ENCODE measurements at places on chromosomes 16 and 17. TPM values are rescaled to one million over a fixed set of nuclear protein-coding genes. Genes with fewer than 3 reads are reported as not detected.

DNA sequence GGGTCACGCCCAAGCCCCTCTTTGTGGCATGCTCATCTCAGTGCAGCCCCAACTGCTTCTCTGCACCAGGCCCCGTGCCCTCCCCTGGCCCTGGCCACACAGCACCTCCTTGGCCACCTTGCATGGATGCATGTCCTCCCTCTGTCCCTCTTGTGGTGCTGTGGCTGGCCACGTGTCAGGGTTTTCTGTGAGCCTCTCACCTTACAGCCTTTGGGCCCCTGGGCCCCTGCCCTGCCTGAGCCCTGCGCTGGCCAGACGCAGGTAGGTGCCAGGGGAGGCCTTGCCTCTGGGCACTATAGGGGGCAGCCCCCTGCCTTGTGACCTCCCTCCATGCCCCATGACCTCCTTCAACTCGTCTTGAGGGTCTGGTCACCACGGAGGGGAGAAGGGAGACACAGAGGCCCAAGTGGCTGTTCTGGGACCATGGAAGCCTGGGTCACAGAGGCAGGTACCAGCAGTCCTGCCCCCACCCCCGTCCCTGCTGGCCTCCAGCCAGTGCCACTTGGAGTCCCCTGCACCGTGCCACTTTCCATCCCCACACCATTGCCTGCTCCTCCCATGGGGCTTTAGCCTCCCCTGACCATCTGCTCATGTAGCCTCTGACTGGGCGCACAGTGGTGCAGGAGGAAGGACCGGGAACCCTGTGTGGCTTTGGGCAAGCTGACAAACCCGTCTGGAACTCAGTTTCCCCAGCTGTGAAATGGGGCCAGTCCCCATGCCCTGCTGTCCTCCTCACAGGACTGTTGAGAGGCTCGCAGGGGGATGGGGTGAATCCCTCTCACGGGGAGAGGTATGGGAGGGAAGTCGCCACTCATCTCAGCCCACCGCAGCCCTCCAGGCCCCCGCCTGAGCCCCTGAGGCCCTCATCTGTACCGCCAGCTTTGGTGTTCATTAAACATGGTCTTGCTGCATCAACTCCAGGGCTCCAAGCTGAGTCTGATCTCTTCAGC lies 11.5 kb upstream of the ATP6V0C start:
- H3K36me3 ChIP-seq = peaks cover 3% of the 10 kb centered on the region
- DNase-seq = no peak
- no peaks in the 10 kb centered on the region for H3K4me1 ChIP-seq
- H3K27ac ChIP-seq = no peak overlapping the region
- H3K27me3 ChIP-seq = no peaks in the 10 kb centered on the region

- peaks cover 60% of the 10 kb centered on the region for H3K36me3 ChIP-seq
- peaks cover 24% of the 10 kb centered on the region for H3K4me1 ChIP-seq
- no peaks in the 10 kb centered on the region for H3K27me3 ChIP-seq
- DNase-seq = no peak
Observed at GRCh38 chr16:8850279-8850885, 18.4 kb downstream of the CARHSP1 start.

DNA sequence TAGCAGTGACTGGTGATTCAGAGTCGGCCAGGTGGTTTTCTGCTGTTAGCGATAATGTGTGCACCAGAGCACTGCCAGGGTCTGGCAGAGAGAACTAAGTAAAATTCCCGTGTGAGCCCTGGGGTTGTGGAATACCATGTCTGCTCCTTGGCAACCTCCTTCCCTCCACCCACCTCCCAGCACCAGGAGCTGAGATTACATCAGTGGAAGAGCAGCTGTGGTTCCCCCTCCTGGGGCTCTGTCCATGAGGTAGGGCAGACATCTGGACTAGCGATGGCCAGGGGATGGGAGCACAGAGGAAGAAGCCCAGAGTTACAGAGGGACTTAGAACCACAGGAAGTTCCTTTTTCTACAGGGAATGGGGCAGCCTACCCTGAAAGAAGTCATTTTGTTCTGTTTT lies 15.8 kb downstream of the CLEC10A start:
- H3K36me3 ChIP-seq = no peaks in the 10 kb centered on the region
- H3K4me1 ChIP-seq = peaks cover 7% of the 10 kb centered on the region
- H3K4me3 ChIP-seq = no peak overlapping the region
- no peak overlapping the region for H3K27ac ChIP-seq

DNA sequence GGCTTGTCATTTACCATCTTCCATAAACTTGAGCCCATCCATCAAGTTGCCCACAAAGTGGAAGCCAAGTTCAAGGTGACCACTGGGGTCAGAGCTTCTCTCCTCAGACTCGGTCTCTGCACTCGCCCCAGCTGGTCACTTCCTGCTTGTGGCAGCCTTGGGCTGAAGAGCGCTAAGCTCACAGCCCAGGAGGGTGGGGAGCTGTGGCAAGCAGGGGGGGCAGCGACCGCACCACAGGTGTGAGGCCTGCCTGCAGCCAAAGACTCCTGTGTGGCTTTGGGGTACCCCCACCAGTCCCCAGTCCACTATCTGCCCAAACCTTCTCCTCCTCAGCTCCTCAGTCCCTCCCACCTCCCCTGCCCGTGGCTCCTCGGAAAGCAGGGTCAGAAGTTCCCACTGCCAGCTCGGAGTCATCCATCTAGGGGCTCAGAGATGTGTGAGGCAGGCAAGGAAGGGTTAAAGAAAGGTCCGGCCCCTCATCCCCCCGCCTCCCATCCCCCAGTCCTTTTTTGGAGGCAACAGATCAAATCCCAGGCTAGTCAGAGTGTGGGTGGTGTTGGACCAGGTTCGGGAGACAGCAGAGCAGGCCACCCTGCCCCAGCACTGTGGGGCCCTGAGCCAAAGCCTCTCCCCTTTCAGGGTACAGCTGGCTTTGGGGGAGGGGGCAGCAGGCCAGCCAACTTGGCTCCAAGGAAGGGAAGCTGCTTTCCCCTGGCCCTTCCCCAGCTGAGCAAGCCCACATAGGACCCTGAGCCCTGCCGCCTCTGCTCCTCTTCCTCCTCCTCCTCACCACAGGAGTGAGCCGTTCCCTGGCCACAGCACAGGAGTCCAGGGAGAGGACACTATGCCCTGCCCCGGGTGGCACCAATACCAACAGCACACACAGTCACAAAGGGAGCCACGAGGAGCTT lies 3.2 kb downstream of the CSF3 start:
- no peak for DNase-seq
- peaks cover 2% of the 10 kb centered on the region for H3K27me3 ChIP-seq
- H3K27ac ChIP-seq = no peak overlapping the region

GRCh38 chr17:69402052-69402451 lies 12.4 kb upstream of the MAP2K6 start:
- H3K4me3 ChIP-seq = no peak overlapping the region
- H3K36me3 ChIP-seq = no peaks in the 10 kb centered on the region
- peaks cover 4% of the 10 kb centered on the region for H3K4me1 ChIP-seq

GRCh38 chr16:60110531-60110930 lies 1376.4 kb upstream of the GOT2 start:
- H3K36me3 ChIP-seq = no peaks in the 10 kb centered on the region
- no peak overlapping the region for H3K27ac ChIP-seq
- H3K4me3 ChIP-seq = no peak overlapping the region
- no peaks in the 10 kb centered on the region for H3K27me3 ChIP-seq
- H3K4me1 ChIP-seq = no peaks in the 10 kb centered on the region

GRCh38 chr16:3084969-3085670 lies 14.0 kb downstream of the ZSCAN10 start:
- H3K27me3 ChIP-seq = no peaks in the 10 kb centered on the region
- H3K4me1 ChIP-seq = peaks cover 39% of the 10 kb centered on the region
- peak overlapping the region; percentile 64 for H3K27ac ChIP-seq
- DNase-seq = no peak
- H3K4me3 ChIP-seq = peak overlapping the region; percentile 58

GRCh38 chr17:63549289-63549945 lies 860 bp upstream of the DCAF7 start:
- H3K36me3 ChIP-seq = peaks cover 26% of the 10 kb centered on the region
- H3K4me3 ChIP-seq = peak overlapping the region; percentile 93
- no peaks in the 10 kb centered on the region for H3K27me3 ChIP-seq
- no peak for DNase-seq
- peaks cover 23% of the 10 kb centered on the region for H3K4me1 ChIP-seq

DNA sequence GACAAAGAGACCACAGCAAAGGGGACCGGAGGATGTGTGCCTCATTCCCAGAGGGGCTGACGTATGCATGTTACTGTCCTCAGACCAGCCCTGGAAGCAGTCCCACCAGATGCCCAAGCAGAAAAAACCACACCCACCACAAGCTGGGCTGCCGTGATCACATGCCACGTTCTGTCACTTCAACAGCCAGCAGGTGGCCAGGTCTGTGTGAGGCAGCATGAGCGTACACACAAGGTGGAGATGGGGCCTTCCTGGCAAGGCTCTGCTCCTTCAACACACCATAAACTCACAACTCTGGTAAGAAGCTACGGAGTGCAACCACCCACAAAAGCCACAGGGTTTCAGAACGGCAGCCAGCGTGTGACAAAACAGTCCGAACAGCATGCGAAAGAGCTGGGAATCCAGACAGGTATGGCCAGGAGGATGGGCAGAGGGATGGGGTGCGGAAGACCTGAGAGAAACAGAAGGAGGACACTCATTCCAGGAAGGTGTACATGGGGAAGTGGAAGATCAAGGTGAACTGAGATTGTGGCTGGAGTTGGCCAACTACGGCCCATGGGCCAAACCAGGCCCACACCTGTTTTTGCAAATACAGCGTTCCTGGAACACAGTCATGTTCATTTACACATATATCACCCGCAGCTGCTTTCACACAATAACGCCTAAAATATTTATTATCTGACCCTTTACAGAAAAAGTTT lies 27.9 kb downstream of the MBTPS1 start:
- H3K4me1 ChIP-seq = peaks cover 42% of the 10 kb centered on the region
- H3K27ac ChIP-seq = no peak overlapping the region
- peaks cover 75% of the 10 kb centered on the region for H3K36me3 ChIP-seq
- peak; percentile 60 for DNase-seq
- no peaks in the 10 kb centered on the region for H3K27me3 ChIP-seq

DNA sequence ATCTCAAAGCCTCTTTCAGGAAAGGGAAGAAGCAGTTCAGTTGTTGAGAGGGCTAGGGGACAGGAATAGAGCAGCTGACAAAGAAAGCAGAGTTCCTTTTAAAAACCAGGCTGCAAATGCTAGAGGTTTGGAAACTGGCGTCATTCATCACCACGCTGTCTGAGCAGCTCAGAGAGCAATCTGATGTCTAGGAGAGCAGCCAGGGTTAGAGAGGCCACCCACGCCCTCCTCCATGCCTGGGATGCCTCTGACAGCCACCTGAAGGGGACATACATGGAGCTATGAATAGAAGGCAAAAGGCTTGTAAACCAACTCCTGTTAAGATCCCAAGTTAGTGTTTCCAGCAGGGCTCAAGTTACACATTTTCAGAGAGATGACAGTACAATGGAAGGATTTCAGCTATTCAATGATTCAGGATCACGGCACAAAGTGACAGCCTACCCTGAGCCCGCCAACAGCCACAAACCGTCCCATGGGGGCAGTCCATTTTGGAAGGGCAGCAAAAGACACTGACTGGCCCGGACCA lies 12.4 kb downstream of the RAB5C start:
- no peaks in the 10 kb centered on the region for H3K27me3 ChIP-seq
- H3K4me1 ChIP-seq = no peaks in the 10 kb centered on the region
- DNase-seq = no peak
- no peak overlapping the region for H3K27ac ChIP-seq
- H3K4me3 ChIP-seq = no peak overlapping the region
- H3K36me3 ChIP-seq = peaks cover 32% of the 10 kb centered on the region

DNA sequence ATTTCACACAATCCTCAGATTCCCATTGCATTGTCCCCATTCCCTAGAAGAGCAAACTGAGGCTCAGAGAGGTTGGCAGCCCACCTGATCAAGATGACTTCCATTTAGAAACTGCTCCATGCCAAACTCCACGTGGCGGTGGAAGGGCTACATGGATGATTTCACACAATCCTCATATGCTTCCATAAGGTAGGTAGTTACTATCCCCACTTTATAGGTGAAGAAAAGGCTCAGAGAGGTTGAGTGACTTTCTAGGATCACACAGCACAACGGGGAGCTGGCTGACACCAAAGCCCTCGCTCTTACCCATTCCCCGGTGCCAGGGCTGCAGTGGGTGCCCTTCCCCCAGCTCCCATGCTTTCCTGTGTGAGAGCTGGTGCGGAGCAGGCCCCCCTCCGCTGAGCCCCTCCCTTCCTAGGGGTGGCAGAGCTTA lies 9.7 kb upstream of the GINS2 start:
- no peaks in the 10 kb centered on the region for H3K36me3 ChIP-seq
- peaks cover 2% of the 10 kb centered on the region for H3K27me3 ChIP-seq
- no peak overlapping the region for H3K4me3 ChIP-seq
- no peaks in the 10 kb centered on the region for H3K4me1 ChIP-seq

DNA sequence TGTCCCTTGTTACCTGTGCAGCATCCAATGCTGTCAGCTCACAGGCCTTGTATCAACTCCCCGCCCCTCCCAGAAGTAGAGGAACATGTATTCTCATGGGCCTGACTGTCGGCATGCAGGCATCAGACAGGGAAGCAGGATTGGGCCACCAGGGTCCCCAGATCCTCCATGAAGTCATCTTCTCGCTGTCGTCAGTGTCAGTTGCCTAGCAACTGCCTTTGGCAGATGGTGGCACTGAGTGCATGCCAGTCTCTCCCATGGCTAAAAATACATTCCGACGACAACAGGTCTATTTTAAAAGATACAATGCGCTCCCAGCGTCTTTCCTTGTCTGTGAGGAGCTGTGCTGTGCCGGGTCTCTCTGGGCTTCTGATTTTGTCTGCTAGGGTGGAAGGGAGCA lies 36.8 kb upstream of the CES5A start:
- H3K27ac ChIP-seq = no peak overlapping the region
- H3K4me1 ChIP-seq = no peaks in the 10 kb centered on the region
- H3K4me3 ChIP-seq = no peak overlapping the region
- no peak for DNase-seq
- H3K27me3 ChIP-seq = no peaks in the 10 kb centered on the region

- DNase-seq = no peak
- H3K4me1 ChIP-seq = no peaks in the 10 kb centered on the region
- no peak overlapping the region for H3K27ac ChIP-seq
- no peak overlapping the region for H3K4me3 ChIP-seq
Observed at GRCh38 chr16:76197900-76198299, 79.3 kb upstream of the CNTNAP4 start.

GRCh38 chr16:50621452-50621792 lies 59.7 kb downstream of the SNX20 start:
- H3K36me3 ChIP-seq = no peaks in the 10 kb centered on the region
- no peaks in the 10 kb centered on the region for H3K27me3 ChIP-seq
- no peak overlapping the region for H3K4me3 ChIP-seq
- no peak overlapping the region for H3K27ac ChIP-seq

- peaks cover 4% of the 10 kb centered on the region for H3K27me3 ChIP-seq
- no peak overlapping the region for H3K27ac ChIP-seq
- H3K4me1 ChIP-seq = peaks cover 3% of the 10 kb centered on the region
- no peaks in the 10 kb centered on the region for H3K36me3 ChIP-seq
Observed at GRCh38 chr16:87199379-87199778, 117.8 kb downstream of the C16orf95 start.

The ADAMTS18 gene
- not detected for total RNA-seq

The DGKE gene
- total RNA-seq = 28.9 TPM

The CCL7 gene
- not detected for total RNA-seq

The OR1F1 gene
- not detected for total RNA-seq

The SLC5A2 gene
- total RNA-seq = not detected

Data from activated T-helper 2 cell treated with anti-CD3 and anti-CD28 coated beads, Interferon-gamma antibody, Interleukin-2, Interleukin-4, amounts not matched to agents 10 μg/mL and 5 μg/mL and 100 μg/mL, durations not matched to agents 14 hours and 24 hours and 36 hours (primary cell).